ENCODE measurements at places on chromosomes 16 and 17. TPM values are rescaled to one million over a fixed set of nuclear protein-coding genes. Genes with fewer than 3 reads are reported as not detected.

GRCh38 chr17:74233937-74234336 is 20.6 kb downstream of the TTYH2 start:
- no peak for DNase-seq

- no peak for DNase-seq
Measured at GRCh38 chr17:3501344-3501743, 25.5 kb downstream of the ASPA start.

SLFN12L gene
- 3.7 TPM for total RNA-seq

KREMEN2 gene
- 18.2 TPM for total RNA-seq

KRT222 gene
- 0.19 TPM for total RNA-seq

SGSH gene
- 4.0 TPM for total RNA-seq

DNA sequence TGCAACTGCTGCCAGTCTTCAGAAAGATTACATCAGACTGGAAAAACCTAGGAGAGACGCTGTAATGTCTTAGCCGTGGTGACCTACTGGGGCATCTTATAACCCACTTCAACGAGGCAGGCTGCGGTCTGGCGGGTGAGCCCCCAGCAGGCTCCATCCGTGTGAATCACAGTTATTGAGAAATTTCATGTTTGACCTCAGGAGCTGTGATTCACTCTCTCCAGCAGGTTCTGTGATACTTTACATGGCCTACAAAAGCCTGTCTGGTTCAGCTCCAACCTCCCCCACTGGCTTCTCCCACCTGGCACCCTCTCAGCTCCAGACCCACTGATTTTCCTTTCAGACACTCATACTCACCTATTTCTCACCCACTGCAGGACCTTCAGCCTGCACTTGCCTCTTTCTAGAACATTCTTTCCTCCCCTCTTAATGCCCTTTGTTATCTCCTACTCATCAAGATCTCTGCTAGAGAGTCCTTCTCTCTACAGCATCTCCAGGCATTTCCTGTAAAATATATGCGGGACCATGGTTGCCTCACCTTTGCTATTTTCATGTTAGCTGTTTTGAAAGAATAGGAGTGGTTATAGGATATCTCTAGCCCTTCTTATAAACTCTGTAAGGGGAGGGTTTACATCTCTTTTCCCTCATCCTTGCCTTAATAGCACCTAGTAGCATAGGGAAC is 227.9 kb downstream of the MAF start:
- no peak for DNase-seq

- no peak for DNase-seq
Measured at GRCh38 chr17:19303367-19303776, 59.2 kb downstream of the B9D1 start.

- DNase-seq: no peak
Measured at GRCh38 chr16:21584817-21585216, 14.6 kb upstream of the METTL9 start.

- no peak for DNase-seq
Measured at GRCh38 chr16:680967-681745, 946 bp downstream of the STUB1 start.

DNA sequence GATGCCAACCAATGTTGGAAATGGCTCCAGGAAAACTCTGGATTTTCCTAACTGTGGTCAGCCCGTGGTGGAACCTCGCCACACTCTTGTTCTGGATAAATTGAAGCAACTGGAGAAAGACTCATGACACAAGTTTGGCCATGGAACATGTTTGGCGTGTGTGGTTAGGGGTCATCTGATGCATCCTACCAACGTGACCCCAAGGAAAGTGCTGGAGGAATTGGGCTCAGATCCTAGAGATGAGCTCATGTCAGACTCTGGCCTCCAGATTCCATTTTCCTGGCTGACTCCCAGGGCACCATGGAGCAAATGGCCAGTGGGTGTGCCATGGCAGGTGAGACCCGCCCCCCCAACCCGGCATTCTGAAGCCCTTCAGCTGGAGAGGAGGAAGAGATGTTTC is 58.5 kb downstream of the CACNG5 start:
- DNase-seq: no peak

- peak; percentile 94 for DNase-seq
Measured at GRCh38 chr17:28576758-28577465, at the start of gene ALDOC. Gene ALDOC (minus strand): TSS chr17:28576895. CDS start chr17:28575532, 1,363 bp downstream.

DNA sequence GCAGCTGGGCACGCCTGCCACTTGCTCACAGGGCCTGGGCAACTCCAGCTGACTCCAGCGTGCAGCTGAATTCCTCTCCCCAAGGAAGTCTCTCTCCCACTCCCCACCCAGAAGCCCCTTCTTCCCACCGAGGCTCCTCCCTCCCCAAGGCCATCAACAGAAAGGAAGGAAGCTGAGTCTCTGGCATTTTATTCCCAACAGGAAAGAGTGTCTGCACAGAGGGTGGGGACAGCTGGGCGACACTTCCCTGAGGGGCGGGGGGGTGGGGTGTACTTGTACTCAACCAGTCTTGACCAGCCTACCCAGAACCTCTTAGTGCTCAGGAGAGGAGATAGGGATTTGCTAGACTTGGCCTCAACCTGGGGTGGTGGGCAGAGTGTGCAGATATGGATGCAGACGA is at the start of gene EXOC3L1:
EXOC3L1 (minus strand) TSS at position 96 of the 400 bp plus-strand sequence. CDS start 460 bp downstream, outside the sequence.
- DNase-seq: no peak

GRCh38 chr16:3609895-3610697 is 1.3 kb downstream of the SLX4 start:
- DNase-seq: no peak

Data from thymus (tissue), 14 donors.